ENCODE measurements at places on chromosomes 7 and 10. TPM values are rescaled to one million over a fixed set of nuclear protein-coding genes. Genes with fewer than 3 reads are reported as not detected.
A peak's percentile ranks its signal among the peaks of the same experiment; 100 is the strongest.

Gene GIMAP2
- 91.5 TPM for polyA plus RNA-seq

Gene EXOC4
- 56.0 TPM for polyA plus RNA-seq

DNA sequence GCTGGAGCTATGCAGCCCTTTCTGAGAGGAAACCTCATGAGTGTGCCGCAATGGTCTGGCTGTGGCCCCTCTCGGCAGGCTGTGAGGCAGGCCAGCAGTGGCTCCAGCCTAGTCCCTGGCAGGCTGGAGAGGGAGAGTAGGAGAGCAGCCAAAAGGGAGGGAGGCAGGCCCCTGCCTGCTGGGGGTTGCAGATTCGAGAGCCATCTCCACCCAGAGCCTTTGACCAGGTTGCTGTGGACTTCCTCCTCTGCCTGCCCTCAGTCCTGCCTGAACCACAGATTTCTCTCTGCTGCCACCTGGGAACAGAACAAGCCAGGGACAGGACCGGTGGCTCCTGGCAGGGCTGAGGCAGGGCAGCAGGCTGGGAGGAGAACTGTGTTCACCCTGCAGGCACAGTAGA is 13.9 kb downstream of the PAX2 start:
- H3K27me3 ChIP-seq, result peaks cover 21% of the 10 kb centered on the region
- H3K4me1 ChIP-seq, result no peaks in the 10 kb centered on the region
- H3K36me3 ChIP-seq, result no peaks in the 10 kb centered on the region
- no peak overlapping the region for H3K27ac ChIP-seq

- no peaks in the 10 kb centered on the region for H3K4me1 ChIP-seq
- no peak for DNase-seq
- H3K27ac ChIP-seq, result no peak overlapping the region
- no peak overlapping the region for H3K4me3 ChIP-seq
- H3K36me3 ChIP-seq, result no peaks in the 10 kb centered on the region
Measured at GRCh38 chr7:99201027-99201426, 6.9 kb downstream of the KPNA7 start.

DNA sequence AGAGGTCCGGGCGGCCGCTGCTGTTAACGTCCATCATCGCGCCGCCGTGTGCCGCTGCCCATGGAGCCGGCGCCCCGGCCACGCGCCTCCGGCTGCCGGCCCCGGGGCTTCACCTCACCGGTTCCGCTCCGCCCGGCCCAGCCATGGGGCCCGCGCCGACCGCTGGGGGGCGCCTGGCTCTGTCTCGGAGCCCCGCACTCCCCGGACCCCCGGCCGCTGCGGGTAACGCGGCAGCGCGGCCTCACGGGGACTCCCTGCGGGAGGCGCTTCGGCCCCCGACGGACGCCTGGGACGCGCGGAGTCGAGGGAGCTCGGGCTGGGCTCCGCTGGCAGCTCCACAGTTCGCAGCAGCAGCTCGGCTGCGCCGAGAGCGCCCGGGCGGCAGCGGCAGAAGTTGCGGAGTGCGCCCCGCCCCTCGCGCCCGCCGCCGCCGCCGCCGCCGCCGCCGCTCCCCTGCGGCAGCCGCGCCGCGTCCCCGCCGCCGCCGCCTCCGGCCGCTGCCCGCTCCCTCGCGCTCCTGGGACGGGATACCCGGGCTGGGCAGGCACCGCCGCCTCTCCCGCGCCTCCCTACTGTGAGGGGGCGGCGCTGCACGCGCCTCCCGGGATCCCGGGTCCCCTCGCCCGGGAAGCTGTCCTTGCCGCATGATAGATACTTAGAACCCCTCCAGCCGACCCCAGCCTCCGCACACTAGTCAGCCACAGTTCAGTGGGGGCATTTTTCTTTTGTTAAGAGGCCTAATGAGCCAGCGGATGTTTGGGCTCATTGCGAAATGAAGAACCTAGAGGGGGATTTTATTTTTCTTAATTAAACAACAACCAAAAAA is at the start of gene HTR7:
Gene HTR7, minus strand, starts transcription at position 405 of the 826 bp plus-strand sequence. Its CDS starts 368 bp downstream, at position 37.
- peaks cover 50% of the 10 kb centered on the region for H3K27me3 ChIP-seq
- H3K36me3 ChIP-seq, result no peaks in the 10 kb centered on the region
- H3K27ac ChIP-seq, result no peak within 1 kb of the TSS
- peak within 1 kb of the TSS; percentile 57 for H3K4me3 ChIP-seq

- no peaks in the 10 kb centered on the region for H3K27me3 ChIP-seq
- H3K4me3 ChIP-seq, result no peak overlapping the region
- H3K4me1 ChIP-seq, result peaks cover 5% of the 10 kb centered on the region
- peaks cover 7% of the 10 kb centered on the region for H3K36me3 ChIP-seq
Measured at GRCh38 chr10:118704711-118705110, 50.1 kb downstream of the CACUL1 start.

- no peak overlapping the region for H3K4me3 ChIP-seq
- peaks cover 24% of the 10 kb centered on the region for H3K27me3 ChIP-seq
- H3K4me1 ChIP-seq, result peaks cover 18% of the 10 kb centered on the region
- no peak overlapping the region for H3K27ac ChIP-seq
- DNase-seq, result no peak
Measured at GRCh38 chr7:155455776-155456737, 1.9 kb upstream of the EN2 start.

DNA sequence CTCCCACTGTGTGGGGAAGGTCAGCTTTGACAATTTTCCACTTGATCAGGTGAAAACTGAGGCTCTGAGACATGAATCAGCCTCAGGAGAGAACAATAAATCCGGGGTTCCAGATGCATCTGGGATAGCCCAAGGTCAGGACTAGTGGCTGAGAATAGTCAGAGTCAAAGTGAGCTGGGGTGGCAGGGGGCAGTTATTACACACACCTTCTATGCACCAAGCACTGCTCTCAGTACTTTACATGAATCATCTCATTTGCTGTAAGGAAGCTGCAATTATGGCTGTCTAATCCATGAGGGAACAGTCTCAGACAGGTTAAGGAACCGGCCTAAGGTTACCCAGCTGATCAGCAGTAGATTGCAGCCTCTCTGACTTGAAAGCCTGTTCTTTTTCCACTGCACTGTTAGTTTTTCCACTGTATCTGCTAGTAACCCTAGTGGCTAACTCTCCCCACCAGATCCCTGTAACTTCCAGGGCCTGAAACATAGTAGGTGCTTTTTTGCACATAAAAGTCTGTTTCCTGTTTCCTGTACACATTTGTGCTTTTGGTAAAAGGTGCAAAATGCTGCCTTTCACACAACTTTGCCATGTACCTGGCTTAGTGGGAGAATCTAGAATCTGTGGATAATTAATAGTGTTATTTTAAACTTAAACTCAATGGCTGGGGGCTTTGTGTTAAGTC is 125.9 kb downstream of the EMX2 start:
- H3K36me3 ChIP-seq, result no peaks in the 10 kb centered on the region
- no peak overlapping the region for H3K27ac ChIP-seq
- no peak for DNase-seq
- H3K4me3 ChIP-seq, result no peak overlapping the region
- no peaks in the 10 kb centered on the region for H3K27me3 ChIP-seq
- H3K4me1 ChIP-seq, result no peaks in the 10 kb centered on the region

DNA sequence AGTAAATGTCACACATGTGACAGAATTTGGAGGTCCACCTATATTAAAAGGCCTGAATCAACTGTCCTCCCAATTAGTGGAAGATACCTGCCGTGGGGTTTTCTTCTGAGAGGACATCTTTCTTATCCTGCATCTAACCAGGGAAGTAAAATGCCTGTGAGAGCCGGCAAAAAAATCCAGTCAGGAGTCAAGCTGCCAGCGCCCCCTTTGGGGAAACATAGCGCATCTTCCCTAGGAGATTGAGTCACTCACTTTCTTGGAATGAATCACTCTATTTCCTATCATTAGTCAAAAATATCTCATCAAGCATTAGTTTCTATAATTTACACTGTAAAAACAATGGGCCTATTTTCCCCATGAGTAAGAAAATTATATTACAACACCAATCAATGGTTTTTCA is 66.4 kb upstream of the ANK3 start:
- H3K27me3 ChIP-seq, result no peaks in the 10 kb centered on the region
- H3K4me1 ChIP-seq, result no peaks in the 10 kb centered on the region
- H3K27ac ChIP-seq, result no peak overlapping the region
- DNase-seq, result no peak

DNA sequence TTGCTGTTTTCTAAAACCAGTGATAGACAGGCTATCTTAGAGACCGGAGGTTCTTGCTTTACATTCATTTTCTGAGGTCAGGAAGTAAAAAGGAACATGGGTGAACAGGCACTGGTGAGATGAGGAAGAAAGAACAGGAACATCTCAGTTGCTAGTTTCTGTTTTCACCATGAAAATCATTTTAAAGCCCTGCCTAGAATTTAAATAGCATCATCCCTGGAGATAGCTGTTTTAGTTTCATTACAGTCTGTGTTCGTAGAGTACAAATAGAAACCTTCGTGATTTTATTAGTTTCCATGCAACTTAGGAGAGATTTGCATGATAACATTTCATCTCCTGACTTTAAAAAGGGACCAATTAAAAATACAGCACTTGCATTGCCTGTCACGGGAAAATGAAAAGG is 14.7 kb downstream of the KCNMA1 start:
- no peaks in the 10 kb centered on the region for H3K4me1 ChIP-seq
- no peak overlapping the region for H3K27ac ChIP-seq
- no peak overlapping the region for H3K4me3 ChIP-seq
- H3K27me3 ChIP-seq, result no peaks in the 10 kb centered on the region
- no peaks in the 10 kb centered on the region for H3K36me3 ChIP-seq
- DNase-seq, result no peak

- no peak overlapping the region for H3K4me3 ChIP-seq
- DNase-seq, result peak; percentile 14
- no peaks in the 10 kb centered on the region for H3K36me3 ChIP-seq
- H3K4me1 ChIP-seq, result no peaks in the 10 kb centered on the region
- H3K27ac ChIP-seq, result no peak overlapping the region
- H3K27me3 ChIP-seq, result no peaks in the 10 kb centered on the region
Measured at GRCh38 chr10:74799721-74800221, 26.6 kb upstream of the KAT6B start.

DNA sequence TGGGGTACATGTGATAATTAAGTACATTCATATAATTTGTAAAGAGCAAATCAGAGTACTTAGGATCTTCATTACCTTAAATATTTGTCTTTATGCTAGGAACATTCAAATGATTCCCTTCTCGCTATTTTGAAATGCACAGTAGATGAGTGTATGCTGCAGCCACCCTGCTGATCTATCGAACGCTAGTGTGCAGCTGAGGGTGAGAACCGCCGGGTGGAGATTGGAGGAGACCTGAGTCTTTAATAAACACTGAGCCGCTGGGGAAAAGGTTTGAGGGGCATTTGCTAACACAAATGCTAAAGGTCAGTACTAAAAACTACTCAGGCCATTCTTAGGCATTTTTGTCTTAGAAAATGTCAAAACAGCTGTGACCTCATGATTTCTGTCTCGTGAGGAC is 148.0 kb downstream of the DPP6 start:
- no peaks in the 10 kb centered on the region for H3K27me3 ChIP-seq
- H3K27ac ChIP-seq, result no peak overlapping the region
- no peak overlapping the region for H3K4me3 ChIP-seq
- no peaks in the 10 kb centered on the region for H3K36me3 ChIP-seq

Gene SEMA3A
- not detected for polyA plus RNA-seq

DNA sequence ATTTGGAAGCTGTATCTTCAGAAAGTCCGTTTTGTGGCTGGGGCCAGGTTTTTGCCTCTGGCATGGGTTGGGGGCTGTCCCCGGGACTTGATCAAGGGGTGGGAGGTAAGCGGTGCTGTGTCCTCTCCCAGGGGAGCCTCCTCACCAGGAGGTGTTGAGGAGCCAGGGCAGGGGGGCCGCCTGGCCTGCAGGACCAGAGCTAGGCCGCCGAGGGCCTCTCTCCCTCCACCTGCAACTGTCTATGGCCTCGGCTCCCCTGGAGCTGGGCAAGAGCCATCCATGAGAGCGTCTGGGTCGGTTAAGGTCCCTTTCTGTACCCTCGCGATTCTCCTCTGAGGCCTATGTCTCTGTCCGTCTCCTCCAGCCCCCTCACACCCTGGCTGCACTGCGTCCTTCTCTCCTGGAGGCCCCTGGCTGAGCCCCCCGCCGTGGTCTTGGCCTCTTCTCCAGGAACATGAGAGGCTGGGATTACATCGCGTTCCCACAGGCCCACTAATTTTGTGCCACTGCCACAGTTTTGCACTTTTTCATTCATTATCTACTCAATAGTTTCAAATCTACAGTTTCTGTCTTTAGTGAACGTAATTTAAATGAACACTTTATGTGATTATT is 20.6 kb downstream of the CALML5 start:
- H3K27ac ChIP-seq, result no peak overlapping the region
- H3K36me3 ChIP-seq, result no peaks in the 10 kb centered on the region
- no peaks in the 10 kb centered on the region for H3K27me3 ChIP-seq
- H3K4me3 ChIP-seq, result no peak overlapping the region
- no peak for DNase-seq

Data from CD4-positive, CD25-positive, alpha-beta regulatory T cell (primary cell).